Osteoblast (primary cell): ENCODE measurements at places on chromosomes 12 and 14. TPM values are rescaled to one million over a fixed set of nuclear protein-coding genes. Genes with fewer than 3 reads are reported as not detected.

DNA sequence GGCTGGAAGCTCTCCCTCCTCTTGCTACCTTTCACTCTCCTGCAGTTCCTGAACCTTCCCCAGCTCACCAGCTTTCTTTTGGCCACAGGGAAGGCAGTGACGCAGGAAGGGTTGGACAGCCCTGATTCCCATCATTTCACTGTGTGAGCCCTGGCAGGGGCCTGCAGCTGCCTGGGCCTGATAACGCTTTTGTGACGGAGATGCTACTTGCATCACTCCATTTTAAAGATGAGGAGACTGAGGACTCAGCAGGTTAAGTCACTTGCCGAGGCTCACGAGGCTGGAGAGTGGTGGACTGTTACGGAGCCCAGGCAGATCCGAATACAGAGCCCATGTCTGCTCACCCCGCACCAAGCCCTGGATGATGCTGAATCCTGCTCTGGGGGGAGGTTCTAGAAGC, 145.3 kb downstream of the RBM19 start:
- DNase-seq = no peak

- DNase-seq = no peak
Measured at GRCh38 chr12:32501835-32502333, 102.5 kb downstream of the FGD4 start.

GRCh38 chr14:36820111-36820709, 158.6 kb downstream of the PAX9 start:
- peak; percentile 19 for DNase-seq

- DNase-seq = no peak
Measured at GRCh38 chr12:592024-592505, 71.2 kb downstream of the NINJ2 start.

- DNase-seq = peak; percentile 69
Measured at GRCh38 chr12:13390381-13390861, 193.9 kb downstream of the EMP1 start.

DNA sequence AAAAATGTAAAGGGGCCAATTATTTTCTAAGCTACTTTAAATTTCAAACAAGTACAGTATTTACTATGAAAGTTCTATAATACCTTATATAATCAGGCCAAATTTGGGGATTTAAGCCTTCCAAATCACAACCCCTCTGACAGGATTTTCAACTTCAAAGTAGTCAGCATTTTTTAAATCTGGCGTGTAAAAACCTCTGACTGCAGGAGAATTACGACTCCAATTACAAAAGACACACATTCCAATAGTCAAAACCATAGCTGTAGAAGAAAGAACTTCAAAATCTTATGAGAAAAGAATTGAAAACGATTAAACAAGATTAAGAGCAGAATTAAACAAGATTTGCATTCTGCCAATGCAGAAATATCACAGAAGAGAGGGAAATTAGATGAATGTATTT, 12.7 kb downstream of the OSBPL8 start:
- DNase-seq = no peak

GRCh38 chr14:68686724-68687123, 106.1 kb downstream of the ZFP36L1 start:
- DNase-seq = no peak

DNA sequence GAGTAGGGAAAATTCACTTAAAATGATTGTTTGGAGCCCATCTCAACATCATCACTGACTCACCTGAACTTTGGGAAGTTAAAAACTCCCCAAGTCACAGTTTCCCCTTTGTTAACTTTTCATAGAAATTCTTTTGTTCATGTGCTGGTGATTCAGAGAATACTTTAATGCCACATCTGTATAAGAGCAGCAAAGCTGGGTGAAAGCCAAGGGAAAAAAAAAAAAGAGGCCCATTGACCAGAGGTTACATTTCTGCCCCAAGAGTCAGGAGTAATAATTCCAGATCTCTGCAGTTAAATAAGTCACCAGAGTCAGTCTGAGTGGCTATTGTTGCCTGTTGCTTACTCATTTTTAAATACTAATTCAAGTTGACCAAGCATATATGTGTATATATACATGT, 136.4 kb upstream of the LGR5 start:
- no peak for DNase-seq

- peak; percentile 6 for DNase-seq
Measured at GRCh38 chr14:22336031-22336430, 253.0 kb downstream of the DAD1 start.

- DNase-seq = no peak
Measured at GRCh38 chr12:110853836-110854235, 7.0 kb downstream of the CCDC63 start.

DNA sequence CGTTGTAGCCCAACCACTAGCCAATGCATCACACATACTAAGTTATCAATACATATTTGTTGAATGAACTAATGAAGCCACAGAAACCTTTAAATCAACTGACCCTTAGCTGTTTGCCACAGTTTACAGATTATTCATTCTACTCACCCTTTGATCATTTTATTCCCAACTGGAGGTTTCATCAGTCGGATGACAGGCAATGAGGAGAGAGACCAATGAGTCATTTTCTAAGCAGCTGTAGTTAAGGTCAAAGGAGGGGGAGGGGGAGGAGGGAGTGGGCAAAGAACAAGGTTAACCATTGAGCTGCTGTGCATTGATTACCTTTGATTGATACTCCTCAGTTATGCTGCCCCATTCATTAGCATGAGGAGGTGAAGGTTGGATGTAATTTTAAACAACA, 469.5 kb downstream of the VRK1 start:
- no peak for DNase-seq

GRCh38 chr12:48084841-48085460, 20.9 kb downstream of the SENP1 start:
- DNase-seq = no peak

DNA sequence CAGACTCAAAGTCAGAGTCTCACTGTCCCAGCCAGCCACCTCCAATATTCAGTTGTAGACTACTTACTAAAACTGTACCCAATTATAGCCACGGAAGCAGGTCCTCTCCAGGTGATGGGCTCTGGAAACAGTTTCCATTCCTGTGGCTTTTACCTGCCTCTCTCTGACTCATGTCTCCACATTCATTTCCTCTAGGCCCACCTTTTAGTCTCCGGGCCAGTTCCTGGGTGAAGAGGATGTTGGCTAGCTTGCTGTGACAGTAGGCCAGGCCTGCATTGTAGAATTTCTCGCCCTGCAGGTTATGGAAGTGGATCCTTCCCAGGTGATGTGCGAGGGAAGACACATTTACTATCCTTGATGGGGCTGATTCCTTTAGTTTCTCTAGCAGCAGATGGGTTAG, 5.6 kb downstream of the RDH11 start:
- peak; percentile 3 for DNase-seq

- DNase-seq = no peak
Measured at GRCh38 chr12:118448341-118448740, 72.0 kb downstream of the SUDS3 start.

DNA sequence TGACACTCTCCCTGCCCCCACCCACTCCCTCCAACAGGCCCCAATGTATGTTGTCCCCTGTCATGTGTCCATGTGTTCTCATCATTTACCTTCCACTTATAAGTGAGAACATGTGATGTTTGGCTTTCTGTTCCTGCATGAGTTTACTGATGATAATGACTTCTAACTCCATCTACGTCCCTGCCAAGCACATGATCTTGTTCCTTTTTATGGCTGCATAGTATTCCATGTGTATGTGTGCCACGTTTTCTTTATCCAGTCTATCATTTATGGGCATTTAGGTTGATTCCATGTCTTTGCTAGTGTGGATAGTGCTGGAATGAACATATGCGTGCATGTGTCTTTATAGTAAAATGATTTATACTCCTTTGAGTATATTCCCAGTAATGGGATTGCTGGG, 100.0 kb upstream of the LHX5 start:
- no peak for DNase-seq

DNA sequence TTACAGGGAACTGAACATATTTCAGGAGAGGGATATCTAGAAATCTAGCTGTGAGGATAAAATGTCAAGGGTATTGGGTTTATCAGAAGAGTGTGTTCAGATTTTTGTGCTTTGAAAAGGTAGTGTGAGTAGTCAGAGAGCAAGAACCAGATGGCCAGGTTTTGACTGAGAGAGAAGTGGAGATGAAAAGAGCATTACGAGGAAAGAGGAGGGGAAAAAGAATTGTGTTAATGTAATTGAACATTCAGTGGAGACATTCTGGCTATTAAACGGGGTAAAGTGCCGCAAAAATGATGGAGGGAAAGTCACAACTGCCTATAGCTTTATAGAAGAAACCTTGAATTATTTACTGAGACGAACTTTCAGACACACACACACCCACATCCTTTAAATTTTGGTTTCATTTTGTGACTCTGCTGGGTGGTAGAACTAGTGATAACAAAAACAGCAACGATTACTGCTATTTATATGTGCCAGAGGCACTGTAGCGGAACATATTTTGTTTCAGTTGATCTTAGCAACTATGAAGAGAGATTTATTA, 213.6 kb downstream of the ERC1 start:
- peak; percentile 56 for DNase-seq

GRCh38 chr12:89907659-89908058, 199.0 kb upstream of the ATP2B1 start:
- no peak for DNase-seq

DNA sequence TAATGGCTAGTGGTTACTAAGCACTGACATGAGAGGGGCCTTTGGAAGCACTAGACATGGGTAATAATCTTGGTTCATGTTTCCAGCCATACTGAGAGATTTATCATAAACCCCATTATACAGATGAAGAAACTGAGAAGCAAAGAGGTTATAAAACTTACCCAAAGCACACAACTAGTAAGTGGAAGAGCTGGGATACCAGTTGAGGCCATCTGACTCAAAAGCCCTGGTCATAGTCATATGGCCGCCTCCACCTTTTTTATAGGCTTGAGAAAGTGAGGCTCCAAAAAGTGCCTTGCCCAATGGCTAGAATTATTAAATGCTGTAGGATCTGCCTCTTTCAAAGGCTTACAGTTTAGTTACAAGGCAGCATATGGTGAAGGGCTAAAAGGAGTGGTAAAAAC, 944 bp downstream of the TXNRD1 start:
- DNase-seq = peak; percentile 76

- DNase-seq = no peak
Measured at GRCh38 chr12:630656-631632, 32.3 kb downstream of the NINJ2 start.

DNA sequence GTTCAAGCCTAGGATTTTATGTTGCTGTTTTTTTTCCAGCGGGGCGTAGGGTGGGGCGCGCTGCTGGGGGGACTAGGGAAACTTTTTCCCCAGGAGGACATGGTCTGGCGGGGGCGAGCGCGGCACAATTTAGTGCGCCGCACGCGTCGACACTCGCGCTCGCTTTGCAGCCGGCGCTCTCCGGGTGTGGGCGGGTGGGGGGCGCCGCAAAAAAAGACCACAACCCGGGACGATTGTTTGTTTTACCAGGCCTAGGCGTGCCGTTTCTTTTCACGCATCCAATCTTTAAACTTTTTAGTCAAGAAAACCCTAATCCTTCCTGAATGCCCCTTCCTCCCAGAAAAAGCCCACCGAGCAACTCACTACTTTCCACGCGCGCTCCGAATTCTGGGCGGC, 865 bp upstream of the ZFP36L1 start:
- no peak for DNase-seq

- no peak for DNase-seq
Measured at GRCh38 chr14:26204728-26205479, 392.9 kb downstream of the NOVA1 start.

- peak; percentile 87 for DNase-seq
Measured at GRCh38 chr14:79278798-79279644, 932.3 kb downstream of the DIO2 start.

GRCh38 chr12:23204933-23205778, 580.2 kb downstream of the ETNK1 start:
- DNase-seq = no peak

The LBHD2 gene
- not detected in 2 replicates for total RNA-seq

The REP15 gene
- total RNA-seq = 3.5 and 4.0 TPM in 2 replicates

The C12orf56 gene
- total RNA-seq = under 0.01 and 0.36 TPM in 2 replicates

The TEAD4 gene
- 15.2 and 16.2 TPM in 2 replicates for total RNA-seq

The KRT3 gene
- total RNA-seq = not detected in 2 replicates

The FBXW8 gene
- 27.4 and 27.5 TPM in 2 replicates for total RNA-seq

The AVPR1A gene
- total RNA-seq = not detected in 2 replicates

The OR4E2 gene
- total RNA-seq = not detected in 2 replicates

The PRH2 gene
- total RNA-seq = 0.36 TPM in 1 of 2 replicates, not detected in the other

The CACNA1C gene
- 19.2 and 22.4 TPM in 2 replicates for total RNA-seq

The HECTD1 gene
- total RNA-seq = 240 and 246 TPM in 2 replicates

The SIRT4 gene
- total RNA-seq = 1.1 and 1.2 TPM in 2 replicates

The DIP2B gene
- 28.2 and 29.8 TPM in 2 replicates for total RNA-seq

The DAO gene
- total RNA-seq = not detected in 2 replicates

The CFAP54 gene
- total RNA-seq = 2.2 and 3.2 TPM in 2 replicates
